ENCODE measurements at places on chromosomes 7 and 10. TPM values are rescaled to one million over a fixed set of nuclear protein-coding genes. Genes with fewer than 3 reads are reported as not detected.

The ITPRID1 gene
- total RNA-seq: not detected

The SCART1 gene
- total RNA-seq: 0.36 TPM

GRCh38 chr10:89458291-89458690 is 43.9 kb downstream of the IFIT5 start:
- H3K27ac ChIP-seq: no peak overlapping the region
- H3K4me1 ChIP-seq: peaks cover 13% of the 10 kb centered on the region
- no peak overlapping the region for H3K4me3 ChIP-seq
- H3K27me3 ChIP-seq: no peaks in the 10 kb centered on the region

- peaks cover 34% of the 10 kb centered on the region for H3K4me1 ChIP-seq
- no peak overlapping the region for H3K27ac ChIP-seq
- H3K36me3 ChIP-seq: peaks cover 6% of the 10 kb centered on the region
- no peak overlapping the region for H3K4me3 ChIP-seq
Measured at GRCh38 chr10:119688033-119688508, 36.9 kb downstream of the BAG3 start.

GRCh38 chr10:92076722-92077121 is 153.2 kb downstream of the BTAF1 start:
- H3K4me3 ChIP-seq: no peak overlapping the region
- no peak overlapping the region for H3K27ac ChIP-seq
- no peak for DNase-seq
- peaks cover 4% of the 10 kb centered on the region for H3K36me3 ChIP-seq
- H3K27me3 ChIP-seq: peaks cover 2% of the 10 kb centered on the region

DNA sequence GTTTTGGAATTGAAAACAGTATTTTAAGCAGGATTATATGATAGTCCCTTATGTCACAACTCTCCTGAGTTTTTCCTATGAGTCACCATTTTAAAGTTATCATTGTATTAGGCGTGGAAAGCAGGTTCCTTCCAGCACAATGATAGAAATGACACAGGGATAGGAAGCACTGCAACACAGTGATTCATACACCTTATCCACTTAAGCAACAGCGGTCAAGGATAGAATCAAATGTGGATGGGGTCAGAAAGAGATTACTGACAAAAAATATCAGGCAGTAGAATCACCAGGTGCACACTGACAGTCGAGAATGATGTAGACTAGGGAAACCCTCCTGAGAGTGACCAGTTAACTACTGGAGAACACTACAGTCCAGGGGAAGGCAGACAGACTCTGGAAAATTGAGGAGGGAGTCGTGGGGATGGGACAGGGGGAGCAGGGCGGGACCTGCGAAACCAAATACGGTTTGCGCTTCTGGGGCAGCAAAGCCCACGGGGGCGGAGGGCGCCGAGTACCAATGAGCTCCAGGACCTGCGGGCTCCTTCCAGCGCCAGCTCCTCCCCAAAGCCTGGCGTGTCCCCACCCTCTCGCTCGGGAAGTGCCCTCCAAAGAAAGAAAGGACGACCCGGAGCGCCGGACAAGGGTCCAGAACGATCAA is 479 bp downstream of the PNPLA8 start:
- H3K36me3 ChIP-seq: peaks cover 9% of the 10 kb centered on the region
- DNase-seq: no peak
- peaks cover 10% of the 10 kb centered on the region for H3K27me3 ChIP-seq
- peak overlapping the region; percentile 93 for H3K27ac ChIP-seq
- H3K4me1 ChIP-seq: peaks cover 42% of the 10 kb centered on the region

GRCh38 chr7:92253251-92253650 is 7.5 kb downstream of the ANKIB1 start:
- no peaks in the 10 kb centered on the region for H3K27me3 ChIP-seq
- H3K4me1 ChIP-seq: no peaks in the 10 kb centered on the region
- H3K27ac ChIP-seq: no peak overlapping the region
- no peak for DNase-seq
- H3K4me3 ChIP-seq: no peak overlapping the region
- H3K36me3 ChIP-seq: peaks cover 11% of the 10 kb centered on the region

GRCh38 chr10:7634142-7634894 is 32.4 kb downstream of the ITIH5 start:
- H3K4me1 ChIP-seq: peaks cover 8% of the 10 kb centered on the region
- H3K27ac ChIP-seq: peak overlapping the region; percentile 44
- H3K36me3 ChIP-seq: no peaks in the 10 kb centered on the region
- H3K27me3 ChIP-seq: no peaks in the 10 kb centered on the region
- no peak for DNase-seq

- H3K4me1 ChIP-seq: no peaks in the 10 kb centered on the region
- no peaks in the 10 kb centered on the region for H3K36me3 ChIP-seq
- DNase-seq: peak; percentile 57
Measured at GRCh38 chr7:8724080-8724718, 290.8 kb downstream of the NXPH1 start.
